ENCODE measurements at places on chromosomes 3 and 15.

GRCh38 chr15:89171136-89172072, 50.0 kb downstream of the RLBP1 start:
- no peak for DNase-seq

DNA sequence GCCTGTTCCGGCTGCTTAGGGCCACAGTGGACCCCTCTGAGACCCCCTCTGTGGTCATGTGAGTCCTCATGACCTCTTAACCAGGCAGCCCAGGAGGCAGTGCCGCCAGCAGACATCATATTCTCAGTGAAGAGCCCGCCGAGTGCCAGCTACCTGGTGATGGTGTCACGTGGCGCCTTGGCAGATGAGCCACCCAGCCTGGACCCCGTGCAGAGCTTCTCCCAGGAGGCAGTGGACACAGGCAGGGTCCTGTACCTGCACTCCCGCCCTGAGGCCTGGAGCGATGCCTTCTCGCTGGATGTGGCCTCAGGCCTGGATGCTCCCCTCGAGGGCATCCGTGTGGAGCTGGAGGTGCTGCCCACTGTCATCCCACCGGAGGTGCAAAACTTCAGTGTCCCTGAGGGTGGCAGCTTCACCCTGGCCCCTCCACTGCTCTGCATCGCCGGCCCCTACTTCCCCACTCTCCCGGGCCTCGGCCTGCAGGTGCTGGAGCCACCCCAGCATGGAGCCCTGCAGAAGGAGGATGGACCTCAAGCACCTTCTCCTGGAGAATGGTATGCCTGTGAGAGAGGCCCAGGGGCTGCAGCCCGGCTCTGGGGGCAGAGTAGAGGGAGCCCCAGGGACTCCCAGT, 176.1 kb downstream of the TBC1D2B start:
- no peak for DNase-seq

- DNase-seq: no peak
These were observed 92.0 kb upstream of the VGLL3 start for GRCh38 chr3:87082796-87083440.

GRCh38 chr15:52031556-52031955, 12.5 kb downstream of the MAPK6 start:
- DNase-seq: no peak

GRCh38 chr3:184565421-184566211, 4.0 kb downstream of the EPHB3 start:
- no peak for DNase-seq

- DNase-seq: peak; percentile 52
These were observed 91.9 kb downstream of the PCSK6 start for GRCh38 chr15:101397521-101398003.

- no peak for DNase-seq
These were observed 181.7 kb upstream of the NSMCE3 start for GRCh38 chr15:29451201-29451781.

- DNase-seq: no peak
These were observed 12.0 kb downstream of the NME9 start for GRCh38 chr3:138317687-138318086.

Data from CMK (cell line).